ENCODE measurements at places on chromosomes 7 and 10.
A peak's percentile ranks its signal among the peaks of the same experiment; 100 is the strongest.

DNA sequence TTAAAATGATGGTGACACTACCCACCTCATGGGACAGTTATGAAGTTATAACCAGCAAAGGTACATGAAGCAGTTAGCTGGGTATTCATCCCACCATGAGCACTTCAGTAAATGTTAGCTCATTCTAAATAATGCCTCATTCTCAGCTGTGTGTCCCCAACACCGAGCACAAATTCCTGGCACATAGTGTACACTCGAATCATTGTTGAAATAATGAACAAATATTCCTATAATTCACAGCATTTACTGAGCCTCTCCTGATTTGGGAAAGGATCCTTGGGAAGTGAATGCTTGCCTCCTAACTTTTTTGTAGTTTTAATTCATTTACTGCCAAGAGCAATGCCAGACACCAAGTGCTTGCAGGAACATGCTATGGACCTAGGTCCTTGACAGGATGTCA, 235.2 kb downstream of the DGKI start:
- no peak for DNase-seq

- no peak for DNase-seq
Measured at GRCh38 chr10:113739577-113739976, 11.9 kb upstream of the PLEKHS1 start.

DNA sequence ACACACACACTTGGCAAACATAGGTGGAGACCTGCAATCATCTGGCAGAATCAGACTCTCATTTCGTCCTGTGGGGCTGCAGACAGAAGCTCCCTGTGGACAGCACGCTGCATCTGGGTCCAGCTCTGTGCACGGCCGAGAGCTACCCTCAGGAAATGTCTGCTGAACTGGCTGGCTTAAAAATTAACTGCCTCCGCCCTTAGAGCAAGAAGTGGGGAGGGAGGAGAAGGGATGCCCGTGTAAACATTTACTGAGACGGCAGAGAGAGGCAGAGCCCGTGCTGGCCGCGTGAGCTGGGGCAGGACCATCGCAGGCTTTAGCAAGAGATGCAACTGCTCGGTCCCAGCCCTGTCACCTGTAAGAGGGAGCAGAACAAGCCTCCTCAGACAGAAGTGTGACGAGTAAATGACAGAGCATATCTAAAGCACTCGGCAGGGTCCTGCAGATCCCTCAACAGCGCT, 81.8 kb downstream of the TNS3 start:
- no peak for DNase-seq

- no peak for DNase-seq
Measured at GRCh38 chr10:132272231-132272971, 35.3 kb downstream of the STK32C start.

DNA sequence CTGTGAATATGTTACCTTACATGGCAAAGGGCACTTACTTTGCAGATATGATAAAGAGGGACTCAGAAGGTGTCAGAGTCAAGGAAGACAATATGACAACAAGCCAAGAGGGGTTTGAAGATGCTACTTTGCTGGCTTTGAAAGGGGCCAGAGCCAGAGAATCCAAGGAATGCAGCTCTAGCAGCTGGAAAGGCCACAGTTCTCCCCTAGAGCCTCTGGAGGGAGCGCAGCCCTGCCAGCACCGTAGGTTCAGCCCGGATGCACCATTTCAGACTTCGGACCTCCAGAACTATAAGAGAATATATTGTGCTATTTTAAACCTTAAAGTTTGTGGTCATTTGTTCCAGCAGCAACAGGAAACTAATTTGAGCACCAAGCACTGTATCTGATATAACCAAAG, 32.9 kb upstream of the WDR11 start:
- no peak for DNase-seq

GRCh38 chr7:117281562-117281961, 41.3 kb downstream of the WNT2 start:
- DNase-seq = peak; percentile 26

- DNase-seq = no peak
Measured at GRCh38 chr7:148838905-148839304, 45.2 kb downstream of the EZH2 start.

DNA sequence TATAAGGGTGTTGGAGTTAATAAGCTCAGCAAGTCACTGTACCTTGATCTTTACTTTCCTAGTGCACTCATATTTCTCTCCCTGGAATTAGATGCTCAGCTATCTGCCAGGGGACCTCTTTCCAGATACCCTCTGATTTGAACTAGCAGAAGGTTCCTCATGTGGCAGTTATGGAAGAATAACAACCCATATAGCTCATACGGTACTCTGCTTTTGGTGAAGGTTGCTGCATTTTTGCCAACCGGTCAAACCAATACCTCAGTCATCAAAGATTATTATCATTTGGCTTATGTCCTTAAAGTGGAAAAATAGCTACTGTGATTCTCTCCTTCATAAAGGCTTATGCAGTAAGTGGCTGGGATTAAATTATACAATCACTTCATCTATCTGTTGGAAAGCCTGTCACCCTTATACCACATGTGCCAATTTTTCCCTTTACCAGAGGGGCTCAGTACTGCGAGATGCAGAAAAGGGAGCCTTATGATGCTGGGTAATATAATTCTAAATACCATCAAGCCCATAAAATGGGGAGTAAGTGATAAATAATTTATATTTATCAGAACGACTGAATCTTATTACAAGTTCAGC, 43.4 kb upstream of the PTER start:
- DNase-seq = no peak

GRCh38 chr7:140675726-140676125, 3.0 kb downstream of the ADCK2 start:
- no peak for DNase-seq

GRCh38 chr7:27606270-27607209, 56.1 kb downstream of the HIBADH start:
- no peak for DNase-seq

DNA sequence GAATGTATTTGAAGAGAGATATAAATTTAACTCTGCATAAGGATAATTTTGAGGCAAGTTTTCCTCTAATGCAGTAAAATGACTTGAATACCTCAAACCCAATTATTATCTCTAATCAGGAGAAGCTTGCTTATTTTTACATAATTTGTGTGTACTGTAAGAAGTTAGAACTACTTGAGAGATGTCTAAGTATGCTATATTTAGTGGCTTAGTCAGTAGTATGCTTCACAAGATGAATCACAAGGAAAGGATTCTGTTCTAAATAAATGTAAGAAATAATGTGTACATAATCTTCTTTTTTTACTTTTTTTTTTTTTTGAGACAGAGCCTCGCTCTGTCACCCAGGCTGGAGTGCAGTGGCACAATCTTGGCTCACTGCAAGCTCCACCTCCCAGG, 13.7 kb downstream of the PHTF2 start:
- DNase-seq = no peak

DNA sequence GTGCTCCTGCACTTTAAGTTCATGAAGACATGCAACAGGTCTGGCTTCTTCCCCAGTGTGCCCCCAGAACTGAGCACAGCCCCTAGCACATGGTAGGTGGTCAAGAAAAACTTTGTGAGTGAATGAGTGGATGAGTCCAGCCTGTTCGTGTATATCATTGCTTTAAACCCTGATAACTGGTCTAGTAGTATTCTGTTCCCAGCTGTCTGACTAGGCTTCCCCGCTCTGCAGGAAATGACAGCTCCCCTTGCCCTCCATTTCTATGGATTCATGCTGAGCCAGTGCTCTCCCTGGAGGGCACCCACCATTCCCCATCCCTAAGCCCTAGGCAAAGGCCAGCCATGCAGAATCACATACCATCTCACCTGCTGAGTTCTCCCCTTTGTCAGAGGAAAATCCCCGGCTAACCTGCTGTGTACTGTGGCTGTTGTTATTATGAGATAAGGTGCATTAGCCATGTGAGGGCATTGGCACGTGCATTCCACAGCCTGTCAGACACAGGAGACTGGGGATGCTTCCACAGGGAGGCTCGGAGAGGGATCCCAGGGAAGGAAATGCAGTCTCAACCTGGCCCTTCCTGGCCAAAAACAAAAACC, 698.9 kb downstream of the GRID1 start:
- no peak for DNase-seq

GRCh38 chr10:60123668-60124067, 217.3 kb upstream of the CCDC6 start:
- no peak for DNase-seq

DNA sequence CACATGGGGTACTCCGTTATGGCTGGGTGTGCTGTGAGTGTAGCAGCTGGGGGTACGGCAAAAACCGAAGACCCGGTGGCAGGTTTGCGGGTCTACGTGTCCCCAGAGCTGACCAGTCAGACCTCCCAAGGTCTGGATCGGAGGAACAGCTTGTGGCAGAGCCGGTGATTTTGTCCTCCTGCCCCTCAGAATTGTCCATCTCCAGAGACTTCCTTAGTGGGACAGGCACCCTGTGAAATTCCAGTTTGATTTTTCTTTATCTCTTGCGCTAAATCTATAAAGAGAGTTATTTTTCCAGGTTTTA, 1.0 kb downstream of the EIF3B start:
- no peak for DNase-seq

DNA sequence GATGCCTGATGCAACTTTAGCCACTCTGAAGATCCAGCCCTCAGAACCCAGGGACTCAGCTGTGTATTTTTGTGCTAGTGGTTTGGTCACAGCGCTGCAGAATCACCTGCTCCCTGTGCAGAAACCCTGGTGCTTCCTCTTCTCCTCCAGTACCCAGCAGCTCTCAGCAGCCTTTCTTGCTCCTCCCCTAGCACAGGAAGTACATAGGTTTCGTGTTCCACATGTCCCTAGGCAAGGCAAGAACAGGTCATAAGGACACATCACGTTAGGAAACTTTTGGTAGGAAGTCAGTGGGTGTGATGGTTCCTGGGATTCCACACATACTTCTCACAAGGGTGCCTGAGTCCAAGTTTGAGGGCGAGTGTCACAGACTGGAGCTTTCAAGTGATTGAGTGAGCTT, 167.9 kb upstream of the PRSS1 start:
- DNase-seq = no peak

DNA sequence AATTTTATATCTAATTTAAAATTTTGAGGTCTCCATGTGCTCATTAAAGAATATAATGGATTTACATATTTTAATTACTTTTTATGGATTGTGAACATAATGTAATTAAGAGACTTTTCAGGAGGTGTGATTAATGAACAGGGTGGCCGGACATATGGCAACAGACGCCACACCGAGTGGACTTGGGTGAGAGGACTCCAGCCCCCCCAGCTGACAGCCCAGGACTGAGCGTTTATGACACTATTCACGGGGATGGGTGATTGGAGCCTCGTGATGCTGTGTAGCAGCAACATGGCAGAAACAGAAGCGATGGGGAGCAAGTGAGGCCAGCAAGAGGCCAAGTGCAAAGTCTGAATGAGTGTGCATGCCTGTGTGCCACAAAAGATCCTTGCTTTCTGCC, 1176.9 kb downstream of the TYW1 start:
- no peak for DNase-seq

DNA sequence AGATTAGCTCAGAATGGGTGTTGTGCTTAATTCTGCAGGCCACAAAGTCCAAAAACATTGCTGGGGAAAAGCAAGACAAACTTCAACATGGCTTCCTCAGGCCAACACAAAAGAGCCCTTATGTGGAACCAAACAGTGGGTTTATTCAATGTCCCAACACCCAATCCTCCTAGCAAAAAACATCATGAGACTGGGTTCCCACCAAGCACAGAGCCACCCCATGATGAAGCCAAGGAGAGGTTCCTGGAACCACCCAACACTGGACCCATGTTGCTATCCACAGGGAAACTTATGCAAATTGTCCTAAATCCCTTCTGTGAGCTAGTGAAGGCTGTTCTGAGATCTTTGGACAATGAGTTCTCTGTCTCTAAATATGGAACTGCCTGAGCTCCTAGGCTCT, 24.0 kb downstream of the SLC25A13 start:
- no peak for DNase-seq

- no peak for DNase-seq
Measured at GRCh38 chr7:146411975-146412374, 295.4 kb downstream of the CNTNAP2 start.

DNA sequence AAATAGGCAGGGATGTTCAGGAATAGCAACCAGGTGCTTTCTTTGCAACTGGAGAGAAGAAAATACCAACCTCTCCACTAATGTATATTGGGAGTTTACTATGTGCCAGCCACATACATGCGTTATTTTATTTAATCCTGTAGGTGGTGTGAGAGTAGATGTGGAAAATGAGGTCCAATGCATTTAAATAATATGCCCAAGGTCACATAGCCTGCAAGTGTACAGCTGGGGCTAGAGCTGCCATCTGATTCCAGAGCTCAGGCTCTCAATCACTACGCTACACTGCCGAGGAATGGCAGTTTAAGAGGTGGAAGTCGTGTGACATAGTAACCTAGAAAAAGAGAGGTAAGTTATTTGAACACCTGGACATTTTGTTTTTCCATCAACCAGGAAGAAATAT, 277.0 kb downstream of the EXOC4 start:
- DNase-seq = no peak

DNA sequence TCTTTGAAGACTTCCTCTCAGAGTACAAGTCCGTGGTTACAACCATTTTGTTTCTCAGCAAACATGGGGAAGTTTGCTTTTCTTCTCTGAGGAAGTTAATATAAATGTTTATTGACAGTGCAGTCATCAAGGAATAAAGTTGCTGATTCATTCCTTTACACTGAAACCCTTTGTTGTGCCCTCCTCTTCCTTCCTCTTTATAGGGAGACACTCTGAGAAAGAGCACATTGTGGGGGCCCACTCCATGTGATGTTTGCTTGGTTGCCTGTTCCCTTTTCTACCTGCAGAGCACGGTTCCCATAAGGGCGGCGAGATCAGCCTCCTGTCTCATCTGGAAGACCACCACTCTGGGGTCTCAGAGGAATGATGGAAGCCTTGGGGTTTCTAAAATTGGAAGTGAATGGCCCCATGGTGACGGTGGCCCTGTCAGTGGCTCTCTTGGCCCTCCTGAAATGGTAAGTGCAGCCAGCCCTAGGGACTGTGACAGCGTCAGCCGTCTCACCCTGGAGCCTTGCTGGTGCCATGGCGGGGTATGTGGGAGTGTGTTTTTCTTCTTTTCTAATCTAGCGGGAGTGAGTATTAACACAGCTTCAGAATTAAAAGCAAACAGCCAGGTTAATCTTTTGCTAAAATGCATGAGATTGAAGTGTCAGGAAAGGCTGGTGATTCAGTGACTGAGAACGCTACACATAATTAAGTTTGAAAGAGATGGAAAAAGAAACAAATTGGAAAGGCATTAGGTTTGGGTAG, at the start of gene TBXAS1:
Gene TBXAS1 (plus strand): TSS at position 240 of the 750 bp plus-strand sequence. CDS start 127 bp downstream, at position 367.
- DNase-seq = no peak

GRCh38 chr10:89377705-89378637, at the start of gene IFIT1B:
Gene IFIT1B, plus strand, starts transcription at chr10:89378056. Its CDS starts 80 bp downstream, at chr10:89378136.
- DNase-seq = no peak
